ENCODE measurements at places on chromosomes 7 and 10.

GRCh38 chr10:71009126-71009525 lies 120.8 kb upstream of the PCBD1 start:
- no peak for DNase-seq

- DNase-seq: no peak
Observed at GRCh38 chr10:92291921-92292845, 1.2 kb downstream of the MARCHF5 start.

DNA sequence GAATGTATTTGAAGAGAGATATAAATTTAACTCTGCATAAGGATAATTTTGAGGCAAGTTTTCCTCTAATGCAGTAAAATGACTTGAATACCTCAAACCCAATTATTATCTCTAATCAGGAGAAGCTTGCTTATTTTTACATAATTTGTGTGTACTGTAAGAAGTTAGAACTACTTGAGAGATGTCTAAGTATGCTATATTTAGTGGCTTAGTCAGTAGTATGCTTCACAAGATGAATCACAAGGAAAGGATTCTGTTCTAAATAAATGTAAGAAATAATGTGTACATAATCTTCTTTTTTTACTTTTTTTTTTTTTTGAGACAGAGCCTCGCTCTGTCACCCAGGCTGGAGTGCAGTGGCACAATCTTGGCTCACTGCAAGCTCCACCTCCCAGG lies 13.7 kb downstream of the PHTF2 start:
- DNase-seq: no peak

DNA sequence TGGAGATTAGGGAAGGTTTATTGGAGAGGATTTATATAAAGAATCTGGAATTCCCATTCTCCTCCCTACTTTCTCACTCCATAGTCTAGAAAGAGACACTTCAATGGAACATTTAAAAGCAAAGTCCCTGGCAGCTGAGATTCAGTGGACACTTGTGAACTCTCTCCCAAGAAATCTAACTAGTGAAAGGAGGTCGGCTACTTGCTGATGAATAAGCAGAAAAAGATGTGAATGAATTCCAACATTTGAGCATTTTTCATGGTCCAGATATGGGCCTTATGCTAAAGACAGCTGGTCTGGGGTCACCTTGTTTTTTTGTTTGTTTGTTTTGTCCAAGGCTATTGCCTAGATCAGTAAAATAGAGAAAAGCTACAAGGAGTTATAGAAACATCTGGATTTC lies 141.1 kb upstream of the LRRTM3 start:
- DNase-seq: no peak

GRCh38 chr7:26912338-26912737 lies 47.9 kb upstream of the SKAP2 start:
- DNase-seq: no peak

GRCh38 chr7:19275000-19275399 lies 129.8 kb upstream of the FERD3L start:
- no peak for DNase-seq

DNA sequence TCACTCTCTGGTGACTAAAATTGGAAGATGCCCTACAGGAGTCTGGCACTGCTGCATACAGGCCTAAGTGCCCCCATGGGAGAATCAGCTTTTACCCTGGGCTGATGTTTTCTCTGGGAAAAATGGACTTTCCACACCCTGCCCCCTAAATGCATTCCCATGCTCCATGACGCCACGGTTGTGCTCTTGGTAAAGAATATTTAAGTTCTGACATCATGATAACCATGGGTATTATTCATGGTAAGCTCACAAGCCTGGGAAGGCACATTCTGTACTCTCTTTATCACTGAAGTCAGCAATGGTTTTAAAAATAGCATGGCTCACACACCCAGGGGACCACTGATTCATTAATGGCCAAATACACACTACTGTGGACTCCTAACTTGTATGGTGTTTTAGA lies 43.4 kb downstream of the HIPK2 start:
- DNase-seq: no peak

GRCh38 chr10:79070606-79071395 lies 2.0 kb downstream of the ZMIZ1 start:
- no peak for DNase-seq

GRCh38 chr10:50396491-50397311 lies 145.4 kb upstream of the ASAH2 start:
- DNase-seq: no peak

DNA sequence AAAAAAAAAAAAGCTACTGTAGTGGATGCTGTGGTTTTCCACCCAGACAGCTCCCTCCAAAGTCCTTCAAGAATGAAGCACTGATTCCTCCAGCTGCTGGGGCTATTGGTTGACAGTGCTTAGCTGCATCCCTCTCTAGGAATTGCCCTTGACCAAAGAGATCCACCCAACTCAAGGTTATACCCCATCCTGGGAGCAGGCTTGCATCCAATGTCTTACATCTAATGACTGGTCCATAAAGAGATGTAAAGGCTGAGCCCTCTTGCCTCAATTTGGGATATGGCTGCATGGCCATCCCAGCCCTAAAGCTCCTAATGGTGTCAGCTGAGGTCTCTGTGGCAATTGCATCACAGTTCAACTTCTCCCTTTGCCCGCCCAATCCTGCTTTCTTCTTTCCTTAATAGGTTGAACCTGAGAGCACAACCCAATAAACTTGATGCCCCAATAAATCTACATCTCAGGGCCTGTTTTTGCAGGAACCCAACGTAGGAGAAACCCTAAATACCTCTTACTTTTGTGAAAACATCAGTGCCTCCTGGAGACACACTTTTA lies 4.4 kb downstream of the GPR37 start:
- no peak for DNase-seq

- no peak for DNase-seq
Observed at GRCh38 chr7:134777908-134778580, 1.4 kb upstream of the CALD1 start.

DNA sequence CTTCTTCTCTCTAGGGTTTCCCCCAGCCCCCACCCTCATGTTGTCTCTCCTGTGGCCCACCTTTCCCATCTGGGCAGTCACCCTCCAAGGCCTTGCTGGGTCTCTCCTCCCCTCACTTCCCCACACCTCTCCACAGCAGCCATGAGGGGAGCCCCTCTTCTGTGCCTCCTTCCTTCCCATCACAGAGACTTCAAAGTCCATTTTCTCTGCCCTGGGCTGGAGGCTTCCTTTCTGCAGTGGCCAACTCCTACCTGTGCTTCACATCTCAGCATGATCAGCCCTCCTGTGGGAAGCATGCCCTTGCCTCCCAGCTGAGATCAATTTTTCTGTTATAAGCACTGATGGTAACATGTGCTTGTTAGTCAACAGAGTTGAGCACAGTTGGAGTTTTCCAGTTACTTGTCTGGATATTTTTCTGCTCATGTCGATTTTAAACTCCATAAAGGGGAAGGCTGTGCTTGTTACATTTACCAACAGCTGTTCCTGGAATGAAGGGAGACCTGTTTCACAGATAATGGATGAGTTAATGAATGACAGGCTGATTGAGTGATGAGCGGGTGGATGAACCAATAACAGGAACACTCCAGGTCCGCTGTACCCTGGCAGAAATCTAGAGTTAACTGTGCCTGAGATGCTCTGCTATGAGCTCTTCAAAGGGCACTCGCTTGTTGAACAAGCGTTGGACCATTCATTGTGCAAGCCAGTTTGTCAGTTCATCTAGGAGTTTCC lies 71.4 kb upstream of the PRSS58 start:
- DNase-seq: no peak

DNA sequence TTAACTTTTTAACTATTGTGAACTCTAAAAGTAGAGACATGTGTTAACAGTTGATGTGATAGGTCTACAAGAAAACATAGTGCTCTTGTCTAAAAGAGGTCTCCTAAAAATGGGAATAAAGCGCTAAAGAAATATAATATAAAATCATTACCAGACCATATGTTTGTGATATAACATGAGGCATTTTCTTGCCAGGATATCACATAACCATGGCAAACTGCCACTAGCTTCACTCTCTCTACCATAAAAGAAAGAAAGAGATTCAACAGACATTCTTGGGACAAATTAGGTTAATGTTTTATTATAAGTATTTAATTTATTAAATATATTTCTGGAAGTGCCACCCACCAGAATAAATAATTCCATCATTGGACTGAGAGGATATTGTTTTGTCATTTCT lies 115.0 kb downstream of the TMEM26 start:
- DNase-seq: no peak

DNA sequence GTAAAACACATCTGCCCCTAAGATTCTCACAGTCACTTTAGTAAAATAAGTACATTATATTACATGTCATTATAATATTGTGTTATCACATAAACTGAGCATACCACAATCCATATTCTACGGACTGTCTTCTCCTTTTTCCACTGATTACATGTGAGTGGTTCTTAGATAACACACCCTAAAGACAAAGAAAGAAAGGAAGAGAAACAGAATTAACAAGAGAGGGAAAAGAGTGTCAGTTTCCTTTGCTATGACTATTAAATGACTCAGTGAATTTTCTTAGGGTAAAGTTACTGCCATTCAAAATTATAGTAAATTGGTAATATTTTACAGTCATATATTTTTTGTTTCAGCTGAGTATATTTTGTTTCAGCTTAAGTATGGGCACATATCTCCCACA lies 268.3 kb downstream of the TWIST1 start:
- no peak for DNase-seq

Measured in NCI-H187 treated with DMSO at 0.1 percent for 48 hours (cell line).